ENCODE measurements at places on chromosomes 11 and 22.

DNA sequence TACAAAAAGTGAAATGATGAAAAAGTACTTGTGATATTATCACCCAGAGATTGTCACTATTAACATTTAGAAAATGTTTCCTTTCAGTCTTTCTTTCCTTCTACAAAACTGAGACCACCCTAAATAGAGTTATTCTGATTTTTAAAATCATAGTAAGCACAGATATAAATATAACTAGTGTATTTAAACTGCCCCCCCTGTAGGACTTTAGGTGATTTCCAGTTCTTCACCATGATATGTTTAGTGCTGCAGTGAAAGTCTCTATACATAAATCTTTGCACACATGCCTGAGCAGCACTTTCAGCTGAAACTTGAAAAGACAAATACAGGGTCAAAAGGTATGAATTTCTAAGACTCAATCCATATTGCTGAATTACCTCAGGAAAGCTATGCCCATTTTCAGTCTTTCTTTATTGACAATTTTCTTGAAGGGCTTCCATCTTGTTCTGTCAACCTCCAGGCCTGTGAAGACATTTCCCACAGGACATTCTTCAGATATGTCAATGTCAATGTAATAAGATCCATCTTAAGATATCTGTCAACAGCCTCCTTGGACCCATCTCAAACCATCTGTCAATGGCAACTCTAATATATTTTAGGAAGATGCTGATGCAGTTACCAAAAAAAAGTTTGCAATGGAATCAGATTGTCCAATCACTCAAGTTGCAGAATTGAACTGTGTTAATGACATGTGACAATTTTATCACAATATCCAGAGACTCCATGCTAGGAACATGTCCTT, 30.8 kb upstream of the LDLRAD3 start:
- no peak for DNase-seq

DNA sequence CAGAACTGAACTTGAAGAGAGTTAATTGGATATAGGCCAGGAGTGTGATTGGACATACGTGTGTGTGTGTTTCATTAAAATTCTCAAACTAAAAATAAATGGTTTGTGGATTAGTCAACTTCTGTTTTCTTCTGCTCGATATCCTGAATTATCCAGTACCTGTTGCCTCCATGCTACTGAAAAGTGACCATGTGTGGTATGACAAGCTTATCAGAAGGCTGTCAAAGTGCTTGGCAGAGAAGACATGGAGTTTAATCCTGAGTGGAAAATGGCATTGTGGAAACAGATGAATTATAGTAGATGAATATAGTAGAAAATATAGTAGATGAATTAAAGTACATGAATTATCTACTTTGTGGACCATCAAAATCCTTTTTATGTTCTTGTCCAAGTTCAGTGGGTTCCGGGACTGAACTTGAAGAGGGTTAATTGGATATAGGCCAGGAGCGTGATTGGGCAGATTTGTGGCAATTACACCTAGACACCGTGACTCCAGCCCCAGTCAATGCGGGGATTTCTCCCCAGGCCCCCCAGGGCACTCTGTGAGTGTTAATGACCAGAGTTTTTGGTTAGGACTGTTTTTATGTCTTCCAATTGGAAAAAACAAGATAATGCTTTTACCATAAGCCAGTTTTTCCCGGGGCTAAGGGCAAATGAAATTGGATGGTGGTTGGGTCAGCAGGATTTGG, 30.1 kb downstream of the GRAMD1B start:
- DNase-seq: no peak

- DNase-seq: no peak
These were observed 32.1 kb downstream of the PPIL2 start for GRCh38 chr22:21697880-21698279.

GRCh38 chr11:19992162-19992561, 168.1 kb downstream of the DBX1 start:
- DNase-seq: no peak

DNA sequence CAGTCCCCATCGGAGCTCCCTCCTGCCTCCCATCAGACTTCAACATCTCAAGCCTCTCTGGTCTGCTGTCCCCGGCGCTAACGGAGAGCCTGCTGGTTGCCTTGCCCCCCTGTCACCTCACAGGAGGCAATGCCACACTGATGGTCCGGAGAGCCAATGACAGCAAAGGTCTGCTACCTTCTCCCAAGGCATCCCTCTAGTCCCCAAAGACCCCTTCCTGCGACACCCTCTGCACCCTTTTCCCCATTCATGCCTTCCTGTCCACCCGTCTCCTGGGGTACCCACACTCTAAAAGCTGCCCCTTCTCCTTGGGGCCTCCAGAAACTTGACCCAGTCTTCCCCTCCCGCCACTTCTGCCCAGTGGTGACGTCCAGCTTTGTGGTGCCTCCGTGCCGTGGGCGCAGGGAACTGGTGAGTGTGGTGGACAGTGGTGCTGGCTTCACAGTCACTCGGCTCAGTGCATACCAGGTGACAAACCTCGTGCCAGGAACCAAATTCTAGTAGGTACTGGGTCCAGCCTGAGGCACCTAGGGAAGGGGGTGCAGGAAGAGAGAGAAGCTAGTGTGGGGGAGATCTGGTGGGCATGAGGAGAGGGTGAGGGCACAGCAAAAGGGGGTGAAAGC, 860 bp downstream of the UPK2 start:
- DNase-seq: no peak

GRCh38 chr11:34013898-34014571, 37.5 kb upstream of the CAPRIN1 start:
- no peak for DNase-seq

DNA sequence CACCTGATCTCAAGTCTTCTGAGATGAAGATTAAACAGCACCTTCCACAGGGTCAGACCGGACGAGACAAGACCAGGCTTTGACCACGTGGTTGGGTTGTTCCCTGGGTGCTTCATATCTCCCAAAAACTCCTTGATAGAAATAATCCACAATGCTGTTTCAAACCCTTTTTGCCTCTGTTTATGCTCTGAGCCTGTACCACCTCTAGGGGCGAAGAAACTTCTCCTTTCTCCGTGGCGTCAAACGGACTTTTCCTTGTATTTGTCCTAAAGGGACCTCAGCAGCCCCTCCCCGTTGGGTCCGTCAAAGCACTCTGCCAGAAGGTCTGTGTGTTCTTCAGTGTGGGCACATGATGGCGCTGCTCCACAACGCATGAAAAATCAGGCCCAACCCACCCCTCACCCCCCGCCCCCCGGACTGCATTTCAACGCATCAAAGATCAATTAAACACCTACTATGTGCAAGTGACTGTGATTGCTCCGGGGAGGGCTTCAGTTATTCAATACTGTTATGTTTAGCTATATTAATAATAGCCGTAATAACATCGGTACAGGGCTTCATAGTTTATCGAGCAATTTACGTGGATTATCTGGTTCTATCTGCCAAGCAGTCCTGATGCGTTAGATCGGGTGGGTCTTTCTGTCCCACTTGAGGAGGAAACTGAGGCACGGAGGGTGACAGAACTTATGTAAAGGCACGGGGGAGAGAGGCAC, 17.3 kb upstream of the EIF3D start:
- no peak for DNase-seq

DNA sequence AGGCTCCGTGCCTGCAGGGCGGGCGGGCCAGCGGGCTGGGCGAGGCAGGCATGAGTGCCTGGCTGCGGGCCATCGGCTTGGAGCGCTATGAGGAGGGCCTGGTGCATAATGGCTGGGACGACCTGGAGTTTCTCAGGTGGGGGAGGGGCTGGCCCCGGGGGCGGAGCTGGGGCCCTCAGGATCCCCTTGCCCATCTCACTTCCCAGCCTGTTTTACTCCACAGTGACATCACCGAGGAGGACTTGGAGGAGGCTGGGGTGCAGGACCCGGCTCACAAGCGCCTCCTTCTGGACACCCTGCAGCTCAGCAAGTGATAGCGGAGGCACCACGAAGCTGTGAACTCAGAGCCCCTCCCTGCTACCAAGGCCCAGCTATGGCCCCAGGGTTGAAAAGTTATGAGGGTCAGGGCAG, 5.9 kb downstream of the PHOX2A start:
- DNase-seq: no peak

GRCh38 chr22:47197773-47198500, 435.5 kb downstream of the TBC1D22A start:
- DNase-seq: no peak

- no peak for DNase-seq
These were observed 23.0 kb downstream of the ZFTA start for GRCh38 chr11:63745304-63746170.

DNA sequence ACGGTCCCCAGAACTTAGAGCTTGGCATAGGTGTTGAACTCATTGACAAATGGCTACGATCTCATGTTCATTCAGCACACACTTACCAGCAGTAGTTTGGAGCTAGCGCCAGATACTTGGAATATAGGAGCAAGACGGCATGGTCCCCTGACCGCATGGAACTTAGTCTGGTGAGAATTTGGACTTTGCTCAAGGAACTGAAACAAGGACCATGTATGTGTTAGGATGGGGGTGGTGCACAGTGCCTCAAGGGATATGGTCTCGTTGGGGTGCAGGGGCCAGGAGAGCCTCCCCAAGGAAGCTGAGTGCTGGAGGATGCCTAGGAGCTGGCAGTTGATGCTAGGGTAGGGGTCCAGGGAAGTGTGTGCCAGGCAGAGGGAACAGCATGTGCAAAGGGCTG, 119.2 kb downstream of the KIAA1671 start:
- no peak for DNase-seq

DNA sequence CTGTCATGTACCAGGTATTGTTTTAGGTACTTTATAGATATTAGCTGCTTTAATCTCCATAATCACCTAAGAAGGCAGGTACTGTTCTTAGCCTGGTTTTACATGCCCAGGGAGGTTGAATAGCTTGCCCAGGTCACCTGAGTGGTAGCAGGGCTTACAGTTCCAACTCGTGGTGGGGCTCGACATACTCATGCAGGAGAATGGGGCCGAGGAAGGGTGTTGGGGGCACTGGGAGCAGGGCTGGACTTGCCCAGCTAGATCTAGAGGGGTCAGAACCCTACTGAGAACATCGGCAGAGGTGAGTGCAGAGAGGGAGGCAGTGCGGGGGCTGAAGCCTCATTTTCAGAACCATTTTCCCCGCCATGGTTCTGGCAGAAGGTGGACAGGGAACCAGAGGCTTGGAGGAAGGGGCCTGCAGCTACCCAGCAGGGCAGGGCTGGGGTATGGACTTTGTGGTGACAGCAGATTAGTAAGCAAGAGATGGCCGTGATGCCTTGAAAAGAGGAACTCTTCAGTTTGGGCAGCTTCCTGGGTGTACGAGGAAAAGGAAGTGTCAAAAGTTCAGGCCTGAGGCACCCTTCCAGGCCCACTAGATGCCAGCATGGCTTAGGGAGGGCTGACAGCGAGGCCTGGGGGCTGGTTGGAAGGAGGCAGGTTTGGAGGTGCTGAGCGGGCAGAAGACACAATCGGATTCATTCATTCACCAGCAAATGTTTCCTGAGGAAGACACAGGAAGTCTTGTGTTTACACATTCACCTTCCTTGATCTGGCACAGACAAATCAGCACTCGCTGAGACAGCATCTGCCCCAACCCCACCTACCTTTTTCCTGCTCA, 54.7 kb upstream of the LYVE1 start:
- DNase-seq: no peak

DNA sequence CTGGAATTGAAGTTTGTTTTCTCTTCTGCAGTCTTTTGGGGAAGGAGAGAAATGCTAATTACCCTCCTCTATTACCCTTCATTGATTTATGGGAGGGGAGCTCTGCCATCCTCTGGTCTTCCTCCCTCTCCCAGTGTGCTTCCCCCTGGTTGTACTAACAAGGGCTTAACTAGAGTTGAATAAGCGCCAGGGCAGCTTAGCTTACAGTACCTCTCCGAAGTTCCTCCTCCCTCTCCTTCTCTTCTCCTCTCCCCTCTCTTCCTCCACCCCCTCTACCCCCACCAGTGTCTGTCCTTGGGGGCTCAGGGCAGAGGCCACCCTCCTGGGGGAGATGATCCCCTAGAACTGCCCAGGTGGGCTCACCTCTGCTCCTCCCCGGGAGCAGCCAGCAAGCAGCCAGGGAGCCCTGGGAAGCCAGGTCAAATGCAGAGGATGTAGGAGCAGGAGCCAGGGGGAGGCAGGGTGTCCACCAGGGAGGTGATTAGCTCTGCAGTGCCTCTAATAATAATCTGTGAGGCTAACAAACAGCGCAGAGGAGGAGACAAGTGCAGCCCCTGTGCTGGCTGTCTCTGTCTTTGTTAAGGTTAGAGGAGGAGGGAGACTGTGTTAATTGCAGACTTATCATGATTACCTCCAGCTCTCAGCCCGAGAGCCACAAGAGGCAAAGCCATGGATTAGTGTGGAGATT, 191.6 kb upstream of the CADM1 start:
- no peak for DNase-seq

GRCh38 chr11:105611572-105612441, 1.9 kb downstream of the GRIA4 start:
- no peak for DNase-seq

GRCh38 chr11:36605221-36606216, 7.5 kb upstream of the RAG2 start:
- DNase-seq: no peak

GRCh38 chr11:45022294-45023064, 71.8 kb upstream of the TP53I11 start:
- DNase-seq: no peak

DNA sequence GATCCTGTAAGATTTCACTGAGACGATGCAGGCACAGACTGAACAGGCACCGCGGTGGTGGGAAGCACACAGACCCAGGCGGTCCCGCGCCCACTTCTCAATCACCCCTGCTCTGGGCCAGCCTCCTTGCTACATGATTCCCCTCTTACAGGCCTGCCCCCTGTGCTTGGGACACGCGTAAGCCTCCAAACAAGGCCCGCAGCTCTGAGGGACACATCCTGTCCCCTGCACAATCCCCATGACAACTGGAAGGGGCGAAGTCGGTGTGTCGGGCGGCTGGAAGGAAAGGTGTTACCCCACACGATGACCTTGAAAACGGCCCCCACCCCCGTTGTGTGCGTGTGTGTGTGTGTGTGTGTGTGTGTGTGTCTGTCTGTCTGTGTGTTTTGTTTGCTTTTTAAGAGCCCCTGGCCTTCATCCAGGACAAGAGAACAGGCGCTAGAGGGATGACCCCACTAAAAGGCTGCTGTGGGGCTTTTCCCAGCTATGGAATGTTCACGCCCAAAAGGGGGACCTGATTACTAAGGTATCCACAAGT, 13.1 kb downstream of the CELSR1 start:
- no peak for DNase-seq

DNA sequence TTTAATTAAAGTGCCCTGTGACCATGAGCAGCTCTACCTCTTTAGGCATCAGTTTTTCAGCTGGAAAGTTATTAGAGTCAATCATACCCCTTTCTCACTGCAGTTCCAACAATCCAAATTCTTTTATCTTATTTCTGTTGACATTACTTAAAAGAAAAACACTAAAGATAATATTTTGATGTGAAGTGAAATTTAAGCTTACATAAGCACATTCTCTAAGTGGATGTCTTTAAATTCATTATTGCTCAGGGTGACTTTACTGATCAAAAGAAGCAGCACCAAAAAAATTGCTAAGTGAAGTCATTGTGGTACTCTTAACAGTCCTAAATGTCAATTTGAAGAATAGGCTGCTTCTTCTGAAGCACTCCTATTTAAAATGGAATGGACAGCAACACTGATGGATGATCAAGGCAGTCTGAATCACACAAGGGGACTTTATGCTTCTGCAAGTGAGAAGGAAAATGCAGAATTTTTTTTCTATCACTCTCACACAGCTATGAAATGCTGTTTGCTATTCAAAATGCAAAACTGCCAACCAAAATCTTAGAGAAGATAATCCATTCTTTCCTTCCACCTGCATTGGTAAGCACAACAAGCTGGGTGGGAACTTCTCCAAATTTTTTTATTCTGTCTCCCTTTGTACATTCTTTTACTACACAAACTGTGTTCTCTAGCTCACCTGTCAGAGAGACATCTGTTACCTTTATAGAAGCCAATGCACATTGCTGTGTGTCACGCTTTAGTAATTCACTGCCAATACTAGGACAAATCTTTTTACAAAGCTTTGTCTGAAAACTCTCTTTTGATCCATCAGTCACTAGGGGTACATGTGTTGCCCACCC, 179.9 kb downstream of the GRIA4 start:
- no peak for DNase-seq
